Mesenchymal stem cell (in vitro differentiated cells and primary cell): ENCODE measurements at places on chromosomes 2 and 18.

GRCh38 chr18:75406491-75407445 is 20.7 kb downstream of the SMIM21 start:
- DNase-seq = no peak

GRCh38 chr2:220346919-220347318 is 719.5 kb downstream of the SLC4A3 start:
- DNase-seq = no peak

- peak; percentile 72 for DNase-seq
Observed at GRCh38 chr2:234980451-234981187, 28.8 kb downstream of the SH3BP4 start.

DNA sequence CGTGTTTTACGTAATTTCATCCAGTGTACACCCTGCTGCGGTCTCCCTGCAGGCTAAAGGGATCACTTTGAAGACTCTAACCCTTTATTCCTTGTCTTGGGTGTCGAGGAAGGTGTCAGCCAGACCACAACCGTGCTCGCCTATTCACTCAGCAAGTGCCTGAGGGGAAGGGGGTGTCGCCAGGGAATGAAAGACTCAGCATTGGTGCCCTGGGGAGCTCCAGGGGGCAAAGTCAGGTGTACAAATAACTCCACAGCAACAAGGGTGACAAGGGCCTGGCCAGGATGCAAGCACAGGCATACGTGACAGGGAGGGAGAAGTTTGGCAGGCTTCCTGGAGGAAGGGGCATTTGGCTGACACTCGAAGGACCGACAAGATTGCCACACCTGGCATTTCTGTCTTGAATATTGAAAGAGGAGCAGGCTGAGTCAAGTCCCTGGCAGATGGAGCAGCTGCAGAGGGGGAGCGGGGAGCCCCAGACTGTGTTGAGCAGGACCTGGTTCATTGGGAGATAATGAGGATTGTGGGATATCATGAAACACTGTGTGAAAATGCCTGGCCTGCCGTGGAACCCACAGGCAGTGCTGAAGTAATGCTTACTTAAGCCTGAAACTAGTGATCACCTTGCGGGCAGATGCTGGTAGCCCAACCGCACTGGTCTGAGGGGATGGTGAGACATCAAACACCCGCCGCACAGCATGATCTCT is 93.9 kb downstream of the RHOB start:
- no peak for DNase-seq

DNA sequence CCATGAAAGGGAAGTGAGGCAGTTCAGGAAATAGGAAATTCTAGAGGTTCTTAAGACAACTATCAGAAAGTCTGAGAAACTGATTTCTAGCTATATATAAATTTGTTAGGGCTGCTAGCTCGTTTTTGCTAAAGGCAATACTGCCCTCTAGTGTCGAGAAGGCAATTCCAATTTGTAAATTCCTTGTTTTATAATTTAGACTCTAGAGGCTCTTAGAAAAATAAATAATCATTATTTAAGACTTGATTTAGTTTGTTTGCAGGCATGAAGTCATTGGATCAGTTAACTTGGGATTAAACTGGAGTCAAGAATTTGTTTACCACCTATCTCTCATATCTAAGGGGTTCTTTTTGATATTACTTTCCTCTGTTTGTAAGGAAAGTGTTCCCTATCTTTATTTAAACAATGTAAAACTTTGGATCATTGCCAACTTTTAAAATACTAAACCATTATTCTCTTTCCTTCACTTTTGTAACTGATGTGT is 66.2 kb downstream of the ACVR2A start:
- peak; percentile 70 for DNase-seq

DNA sequence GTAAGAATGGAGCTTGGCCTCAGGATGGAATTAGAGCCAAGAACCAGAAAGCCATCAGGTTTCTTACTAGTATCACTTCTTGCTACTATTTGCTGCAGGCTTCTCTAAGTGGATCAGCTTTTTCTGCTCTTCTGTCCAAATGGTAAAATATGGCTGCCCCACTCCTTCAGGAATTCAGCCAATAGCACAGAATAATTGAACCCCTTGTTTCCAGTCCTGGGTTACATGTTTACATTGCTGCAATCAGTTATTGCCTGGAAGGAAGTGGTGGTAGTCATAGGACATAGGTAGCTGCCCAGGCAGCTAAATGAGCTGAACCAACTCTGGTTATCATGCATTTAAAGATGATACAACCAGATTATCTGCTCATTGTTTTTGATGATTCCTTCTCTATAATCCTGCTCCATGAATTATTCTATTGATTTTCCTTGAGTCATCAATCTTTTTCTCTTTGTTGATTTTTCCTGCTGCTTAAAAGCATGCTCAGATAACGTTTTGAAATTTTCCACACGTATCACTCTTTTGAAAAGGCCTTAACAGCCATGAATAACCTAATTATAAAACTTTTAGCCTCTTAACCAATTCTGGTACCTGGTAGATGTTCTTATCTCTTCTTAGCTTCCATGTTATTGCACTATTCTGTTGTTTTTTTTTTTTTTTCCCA is 12.6 kb downstream of the AGPS start:
- DNase-seq = no peak

DNA sequence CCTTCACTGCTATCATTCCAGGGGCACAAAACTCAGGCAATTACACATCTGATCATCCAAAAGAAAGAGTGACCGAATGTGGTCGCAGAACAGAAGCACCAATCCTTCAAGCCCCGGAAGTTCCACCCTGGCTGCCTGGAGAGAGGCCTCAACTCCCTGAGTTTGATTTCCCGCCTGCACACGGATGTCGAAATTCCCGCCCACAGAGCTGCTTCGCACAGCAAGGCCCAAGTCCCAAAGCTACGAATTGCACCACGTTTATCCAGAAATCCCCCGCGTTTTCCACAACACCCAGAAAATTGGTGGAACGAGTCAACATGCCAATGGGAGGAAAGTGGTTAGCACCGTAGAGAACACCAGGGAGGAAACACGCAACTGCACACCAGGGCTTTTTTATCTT is 445.4 kb downstream of the EIPR1 start:
- no peak for DNase-seq

DNA sequence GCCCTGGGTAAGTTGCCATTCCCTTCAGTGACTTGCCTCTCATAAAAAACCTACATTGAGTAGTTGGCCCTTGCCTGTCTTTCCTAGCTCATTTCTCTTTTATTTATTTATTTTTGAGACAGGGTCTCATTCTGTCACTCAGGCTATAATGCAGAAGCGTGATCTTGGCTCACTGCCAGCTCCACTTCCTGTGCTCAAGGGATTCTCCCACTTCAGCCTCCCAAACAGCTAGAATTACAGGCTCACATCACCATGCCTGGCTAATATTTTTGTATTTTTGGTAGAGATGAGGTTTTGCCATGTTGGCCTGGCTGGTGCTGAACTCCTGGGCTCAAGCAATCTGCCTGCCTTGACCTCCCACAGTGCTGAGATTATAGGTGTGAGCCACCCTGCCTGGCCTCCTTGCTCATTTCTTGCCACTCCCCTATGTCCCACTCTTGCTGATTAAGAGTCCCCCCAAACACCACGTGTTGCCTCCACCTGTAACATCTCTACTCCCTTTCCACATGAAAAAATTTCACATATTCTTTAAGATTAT is 12.6 kb downstream of the EVA1A start:
- peak; percentile 38 for DNase-seq

DNA sequence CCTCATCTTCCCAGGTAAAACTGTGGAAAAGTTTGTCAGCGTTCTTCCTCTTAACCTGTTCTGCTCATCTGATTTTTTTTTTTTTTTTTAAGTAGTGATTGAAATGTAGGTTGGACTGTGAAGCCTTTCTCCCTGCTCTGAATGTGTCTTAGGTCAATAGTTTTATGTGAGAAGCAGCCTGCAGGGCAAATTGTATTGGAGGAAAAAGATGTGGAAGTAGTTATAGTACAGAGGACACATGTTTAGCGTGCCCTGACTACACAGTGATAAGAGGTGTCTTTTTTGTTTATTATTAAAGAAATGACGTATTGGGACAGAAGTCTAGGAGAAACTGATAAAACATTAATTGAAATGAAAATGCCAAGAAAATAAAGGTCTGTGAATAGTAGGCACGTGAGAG is 1.5 kb downstream of the MTA3 start:
- DNase-seq = peak; percentile 6

GRCh38 chr2:18903750-18904149 is 314.4 kb upstream of the NT5C1B start:
- DNase-seq = no peak

DNA sequence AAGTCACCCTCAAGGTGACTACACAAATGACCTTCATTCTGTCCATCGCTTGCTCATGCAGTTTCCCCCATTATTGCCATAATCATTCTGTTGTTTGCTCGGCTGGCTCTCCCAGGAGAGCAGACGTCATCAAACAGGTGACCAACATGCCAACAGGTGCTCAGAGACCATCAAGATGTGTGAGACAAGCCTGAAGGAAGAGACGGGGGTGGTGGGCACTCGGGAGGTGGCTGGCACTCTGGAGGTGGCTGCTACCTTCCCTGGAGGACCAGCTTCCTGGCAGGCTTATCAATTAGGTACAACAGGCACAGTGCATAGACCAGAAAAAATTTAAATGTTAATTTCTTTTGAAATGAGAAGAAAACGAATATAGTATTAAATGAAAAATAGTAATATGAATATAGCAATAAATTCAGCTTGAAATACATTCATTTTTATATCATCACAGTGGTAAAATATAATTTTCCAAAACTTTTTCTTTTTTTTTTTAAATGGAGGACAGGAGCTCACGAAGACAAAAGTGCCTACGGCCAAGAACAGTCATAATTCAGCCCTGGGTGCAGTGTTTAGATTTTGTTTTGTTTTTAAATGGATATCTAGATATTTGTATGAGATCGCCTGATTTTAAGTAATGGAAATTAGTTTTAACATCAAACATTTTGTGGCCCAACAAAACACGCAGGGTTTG is 16.9 kb upstream of the HAAO start:
- DNase-seq = no peak

GRCh38 chr18:77304268-77304667 is 54.6 kb downstream of the GALR1 start:
- no peak for DNase-seq

DNA sequence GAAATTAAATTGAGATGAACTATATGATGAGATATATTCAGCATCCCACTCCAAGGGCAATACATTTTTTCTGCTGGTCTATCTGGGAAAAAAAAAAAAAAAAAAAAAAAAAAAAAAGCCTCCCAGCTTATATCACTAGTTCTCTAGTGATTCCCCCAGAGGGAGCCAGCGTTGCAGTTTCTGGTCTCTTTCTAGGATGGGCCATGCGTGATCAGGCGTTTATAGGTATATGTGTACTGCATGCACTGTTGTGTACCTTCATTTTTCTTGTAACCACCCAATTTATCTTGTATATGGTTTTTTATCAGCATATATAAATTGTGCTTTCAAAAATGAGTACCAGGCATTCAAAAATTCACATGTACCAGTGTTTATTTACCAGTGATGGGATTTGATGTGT is 35.1 kb downstream of the DCDC2C start:
- DNase-seq = peak; percentile 1

GRCh38 chr2:230930928-230931555 is 6.0 kb upstream of the GPR55 start:
- DNase-seq = no peak

DNA sequence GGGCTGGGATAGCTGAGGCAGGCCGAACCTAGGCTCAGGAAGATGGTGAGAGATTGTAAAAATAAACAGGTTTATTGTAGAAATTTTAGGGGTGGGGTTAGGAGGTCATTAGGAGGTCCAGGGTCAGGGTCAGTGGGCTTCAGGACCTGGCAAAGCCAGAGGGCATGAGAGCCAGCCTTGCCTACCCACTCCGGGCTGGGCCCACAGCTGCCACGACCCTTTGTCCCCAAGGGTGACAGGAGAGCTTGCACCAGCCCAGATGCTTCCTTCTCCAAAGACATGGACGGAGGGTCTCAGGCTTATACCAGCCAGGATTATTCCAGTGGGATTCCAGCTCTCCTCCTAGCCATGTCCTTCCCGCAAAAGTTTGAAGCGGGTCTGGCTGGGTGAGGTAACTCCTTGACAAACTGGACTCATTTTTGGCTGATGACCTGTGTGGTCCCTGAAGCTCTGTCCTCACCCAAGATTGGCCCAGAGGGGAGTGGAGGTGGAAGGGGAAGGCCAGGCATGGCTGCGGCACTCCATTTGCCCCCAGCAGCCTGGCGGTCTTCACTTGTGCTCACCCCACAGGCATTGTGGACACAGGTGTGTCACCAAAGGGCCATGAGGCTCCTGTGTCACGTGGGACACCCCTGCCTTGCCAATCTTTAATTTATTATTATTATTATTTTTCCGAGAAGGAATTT is 23.8 kb upstream of the ATOH8 start:
- DNase-seq = no peak

DNA sequence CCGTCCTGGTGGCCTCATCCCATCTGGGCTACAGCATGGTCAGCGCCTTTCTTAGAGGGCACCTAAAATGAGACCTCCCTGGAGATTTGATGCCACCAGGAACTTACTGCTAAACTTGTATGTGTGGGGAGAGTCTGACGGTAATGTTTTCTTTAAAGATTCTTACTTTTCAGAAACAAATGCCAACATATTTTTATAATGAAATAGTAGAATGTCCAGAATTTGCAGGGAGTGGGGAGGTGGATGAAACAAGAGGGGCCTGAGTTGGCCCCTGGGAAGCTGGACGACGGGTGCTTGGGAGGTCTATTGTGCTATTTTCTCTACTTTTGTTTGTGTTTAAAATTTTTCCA is 118.8 kb upstream of the CTDP1 start:
- DNase-seq = no peak

GRCh38 chr18:79327199-79327721 is 68.5 kb upstream of the NFATC1 start:
- no peak for DNase-seq

GRCh38 chr2:149871091-149871885 is 283.7 kb upstream of the MMADHC start:
- no peak for DNase-seq

DNA sequence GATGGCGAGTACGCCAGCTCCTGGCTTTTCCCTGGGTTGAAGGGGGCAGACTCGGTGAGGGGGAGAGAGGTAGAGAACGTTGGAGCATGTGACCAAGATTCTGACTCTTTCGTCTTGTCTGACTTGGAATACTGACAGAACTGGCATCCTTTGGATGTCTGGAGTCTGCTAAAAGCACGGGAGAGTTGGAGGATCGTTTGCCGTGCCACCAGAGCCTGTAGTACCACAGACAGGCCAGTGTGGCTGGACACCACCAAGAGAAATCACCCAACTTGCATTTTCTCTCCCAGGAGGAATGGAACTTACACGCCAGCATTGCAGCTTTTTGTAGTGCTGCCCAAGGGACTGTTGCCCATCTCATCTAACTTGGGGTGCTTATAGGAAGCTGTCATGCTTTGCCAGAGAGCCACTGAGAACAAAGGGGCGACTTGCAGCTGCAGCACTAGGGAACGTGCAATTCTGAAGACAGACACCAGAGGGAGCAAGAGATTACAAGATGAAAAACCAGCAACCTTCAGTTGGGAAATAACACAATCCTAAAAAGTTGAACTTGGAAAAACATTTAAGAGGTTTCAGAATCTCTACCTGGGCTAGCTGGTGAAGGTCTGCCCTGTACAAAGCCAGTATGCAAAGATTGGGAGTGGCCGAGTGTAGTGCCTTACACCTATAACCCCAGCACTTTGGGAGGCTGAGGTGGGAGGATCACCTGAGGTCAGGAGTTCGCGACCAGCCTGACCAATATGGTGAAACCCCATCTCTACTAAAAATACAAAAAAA is 24.1 kb downstream of the PSMG2 start:
- DNase-seq = peak; percentile 73
